Fibroblast of the aortic adventitia (primary cell): ENCODE measurements at places on chromosomes 3 and 15.

DNA sequence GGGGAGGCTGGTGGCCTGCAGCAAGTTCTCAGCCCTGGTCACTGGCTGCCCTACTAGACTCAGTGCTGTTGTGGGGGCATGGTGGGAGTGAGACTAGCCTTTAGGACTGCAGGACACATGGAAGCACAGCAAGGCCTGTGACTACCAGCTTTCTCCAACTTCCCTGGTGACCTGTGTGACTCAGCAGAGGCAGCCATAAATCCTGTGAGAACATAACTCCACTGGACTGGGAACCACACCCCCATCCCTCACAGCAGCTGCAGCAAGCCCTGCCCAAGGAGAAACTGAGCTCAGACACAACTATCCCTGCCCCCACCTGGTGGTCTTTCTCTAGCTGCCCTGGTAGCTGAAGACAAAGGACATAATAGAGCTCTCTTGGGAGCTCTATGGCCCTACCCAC is 111.3 kb downstream of the DCLK3 start:
- DNase-seq, result peak; percentile 25

GRCh38 chr3:134638385-134639030 is 12.3 kb downstream of the KY start:
- DNase-seq, result no peak

DNA sequence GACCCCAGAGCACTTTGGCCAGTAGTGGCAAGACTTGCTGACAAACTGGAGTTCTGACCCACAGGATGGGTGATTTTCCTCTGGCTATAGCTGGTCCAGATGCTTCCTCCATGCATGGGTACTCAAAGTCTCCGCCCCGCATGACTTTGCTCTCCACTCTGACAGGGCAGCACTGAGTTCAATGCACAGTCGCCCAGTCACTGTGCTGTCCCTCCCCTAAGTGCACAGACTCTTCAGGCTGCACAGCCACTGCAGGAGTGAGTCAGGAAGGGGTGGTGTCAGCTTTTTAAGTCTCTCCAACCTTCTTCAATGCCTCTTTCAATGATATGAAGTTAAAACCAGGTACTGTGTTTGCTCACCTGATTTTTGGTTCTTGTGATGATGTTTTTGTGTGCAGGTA is 17.8 kb downstream of the TEX9 start:
- DNase-seq, result no peak

GRCh38 chr15:38559131-38559530 is 5.5 kb downstream of the RASGRP1 start:
- DNase-seq, result no peak

GRCh38 chr3:139325551-139325950 is 18.3 kb upstream of the MRPS22 start:
- DNase-seq, result no peak

DNA sequence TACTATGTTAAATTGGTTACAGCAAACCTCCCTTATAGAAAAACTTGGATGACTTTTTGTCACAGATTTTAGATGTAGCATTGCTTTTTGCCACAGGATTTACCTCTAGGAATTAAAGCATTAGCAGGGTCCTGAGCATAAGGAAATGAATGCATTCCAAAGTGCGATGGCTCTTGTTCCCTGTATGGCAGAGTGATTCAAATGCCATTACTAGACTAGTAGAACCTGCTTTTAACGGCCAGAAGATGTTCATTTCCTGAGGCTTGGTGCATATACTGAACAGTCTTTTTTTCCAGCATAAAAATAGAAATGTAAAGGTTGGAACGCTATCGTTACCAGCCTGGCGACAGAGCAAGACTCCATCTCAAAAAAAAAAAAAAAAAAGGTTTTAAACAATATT is 59.4 kb downstream of the WNT5A start:
- no peak for DNase-seq

- no peak for DNase-seq
Measured at GRCh38 chr3:14913071-14913925, 34.1 kb upstream of the NR2C2 start.

DNA sequence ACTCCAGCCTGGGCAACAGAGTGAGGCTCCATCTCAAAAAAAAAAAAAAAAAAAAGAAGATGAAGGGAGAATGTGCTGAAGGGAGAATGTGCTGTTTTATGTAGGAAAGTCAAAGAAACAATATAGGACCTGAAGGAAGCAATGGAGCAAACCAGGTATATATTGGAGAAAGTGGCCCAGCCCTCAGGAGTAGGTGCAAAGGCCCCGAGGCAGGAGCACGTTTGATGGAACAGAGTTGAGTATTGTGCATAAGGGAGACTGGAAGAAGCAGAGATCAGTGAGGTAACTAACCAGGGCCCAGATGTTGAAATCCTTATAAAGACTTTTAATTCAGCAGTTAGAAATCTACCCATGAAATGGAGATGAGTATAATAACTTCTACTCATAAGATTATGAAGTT is 79.6 kb downstream of the MAP2K5 start:
- no peak for DNase-seq

DNA sequence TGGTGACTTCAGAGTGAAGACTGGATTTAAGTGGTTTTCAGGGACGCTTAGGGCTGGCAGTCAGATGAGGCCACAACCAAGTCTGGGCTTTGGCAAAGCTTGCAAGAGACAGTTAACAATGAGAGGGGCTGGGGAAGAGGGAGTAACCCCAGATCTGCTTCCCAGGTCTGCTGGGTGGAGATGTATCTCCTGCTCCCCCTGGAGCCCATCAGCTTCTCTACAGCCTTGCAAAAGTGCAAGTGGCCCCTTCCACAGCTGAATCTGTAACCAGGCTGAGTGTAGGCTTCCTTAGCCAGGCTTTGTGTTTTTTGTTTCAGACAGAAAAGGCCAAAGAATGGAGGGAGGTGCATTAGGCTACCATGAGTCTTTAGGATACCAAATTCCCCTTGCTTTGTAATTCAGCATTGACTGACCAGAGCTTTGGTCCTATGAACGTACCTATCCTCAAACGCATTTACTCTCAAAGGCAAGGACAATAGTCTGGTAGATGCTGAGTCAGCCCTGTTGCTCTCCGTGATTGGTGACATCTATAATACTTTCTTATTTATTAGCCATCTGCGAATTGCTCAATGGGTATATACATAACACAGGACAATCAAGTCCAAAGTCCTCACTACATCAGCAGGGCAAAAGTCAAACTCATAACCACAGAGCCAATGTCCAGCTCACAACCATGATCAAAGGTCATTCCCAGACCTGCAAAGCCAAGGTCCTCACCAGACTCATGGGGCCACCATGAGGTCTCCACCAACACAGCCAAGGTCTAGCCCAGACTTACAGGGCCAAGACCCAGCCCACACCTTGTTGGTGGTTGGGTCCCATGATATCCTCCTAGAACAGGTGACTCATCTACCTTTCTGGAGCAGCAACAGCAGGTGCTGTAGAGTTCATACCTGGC is 17.1 kb downstream of the CCDC13 start:
- DNase-seq, result peak; percentile 39

DNA sequence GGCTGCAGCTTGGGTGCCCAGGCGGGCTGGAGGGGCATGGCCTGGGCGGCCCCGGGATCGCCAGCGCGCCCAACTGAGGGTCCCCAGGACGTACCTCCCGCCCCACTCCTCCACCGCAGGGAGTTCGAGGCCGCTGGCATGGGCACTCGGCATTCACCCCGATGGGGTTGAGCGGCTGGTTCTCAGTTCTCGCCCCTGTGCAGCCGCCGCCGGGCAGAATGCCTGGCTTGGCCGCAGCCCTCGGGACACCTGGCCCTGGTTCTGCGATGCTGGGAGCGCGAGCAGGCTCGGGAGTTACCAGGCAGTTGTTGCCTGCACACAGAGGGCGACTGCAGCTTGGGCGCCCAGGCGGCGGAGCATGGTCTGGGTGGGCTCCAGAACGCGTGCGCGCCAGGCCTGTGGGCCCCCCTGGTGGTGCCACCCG is 121.4 kb downstream of the LMLN start:
- DNase-seq, result no peak

- DNase-seq, result no peak
Measured at GRCh38 chr3:64304828-64305410, 79.7 kb upstream of the PRICKLE2 start.

- DNase-seq, result no peak
Measured at GRCh38 chr15:72564091-72564490, 90.0 kb downstream of the ARIH1 start.

- no peak for DNase-seq
Measured at GRCh38 chr3:24472358-24472757, 22.3 kb downstream of the THRB start.

DNA sequence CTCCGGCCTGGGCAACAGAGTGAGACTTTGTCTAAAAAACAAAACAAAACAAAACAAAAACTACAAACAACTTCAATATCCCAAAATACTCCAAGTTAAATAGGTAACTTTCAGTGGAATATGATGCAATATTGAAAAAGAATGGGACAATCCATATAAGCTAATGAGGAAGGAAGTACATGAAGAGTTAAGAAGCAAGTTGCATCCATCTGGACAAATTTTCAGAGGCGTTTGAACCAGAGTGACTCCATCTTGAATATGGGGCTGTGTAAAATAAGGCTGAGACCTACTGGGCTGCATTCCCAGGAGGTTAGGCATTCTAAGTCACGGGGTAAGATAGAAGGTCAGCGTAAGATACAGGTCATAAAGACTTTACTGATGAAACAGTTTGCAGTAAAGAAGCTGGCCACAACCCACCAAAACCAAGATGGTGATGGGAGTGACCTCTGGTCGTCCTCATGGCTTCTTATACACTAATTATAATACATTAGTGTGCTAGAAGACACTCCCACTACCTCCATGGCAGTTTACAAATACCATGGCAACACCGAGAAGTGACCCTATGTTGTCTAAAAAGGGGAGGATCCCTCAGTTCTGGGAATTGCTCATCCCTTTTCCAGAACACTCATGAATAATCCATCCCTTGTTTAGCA is 58.1 kb upstream of the LCTL start:
- DNase-seq, result no peak

GRCh38 chr15:33068511-33068990 is 126.0 kb downstream of the FMN1 start:
- no peak for DNase-seq

GRCh38 chr15:67175643-67176071 is 78.8 kb downstream of the AAGAB start:
- DNase-seq, result peak; percentile 74

- peak; percentile 89 for DNase-seq
Measured at GRCh38 chr3:49238274-49239127, 38.5 kb downstream of the C3orf62 start.

GRCh38 chr3:187855131-187855530 is 109.9 kb upstream of the BCL6 start:
- no peak for DNase-seq

GRCh38 chr3:17623464-17623863 is 119.0 kb downstream of the TBC1D5 start:
- no peak for DNase-seq

DNA sequence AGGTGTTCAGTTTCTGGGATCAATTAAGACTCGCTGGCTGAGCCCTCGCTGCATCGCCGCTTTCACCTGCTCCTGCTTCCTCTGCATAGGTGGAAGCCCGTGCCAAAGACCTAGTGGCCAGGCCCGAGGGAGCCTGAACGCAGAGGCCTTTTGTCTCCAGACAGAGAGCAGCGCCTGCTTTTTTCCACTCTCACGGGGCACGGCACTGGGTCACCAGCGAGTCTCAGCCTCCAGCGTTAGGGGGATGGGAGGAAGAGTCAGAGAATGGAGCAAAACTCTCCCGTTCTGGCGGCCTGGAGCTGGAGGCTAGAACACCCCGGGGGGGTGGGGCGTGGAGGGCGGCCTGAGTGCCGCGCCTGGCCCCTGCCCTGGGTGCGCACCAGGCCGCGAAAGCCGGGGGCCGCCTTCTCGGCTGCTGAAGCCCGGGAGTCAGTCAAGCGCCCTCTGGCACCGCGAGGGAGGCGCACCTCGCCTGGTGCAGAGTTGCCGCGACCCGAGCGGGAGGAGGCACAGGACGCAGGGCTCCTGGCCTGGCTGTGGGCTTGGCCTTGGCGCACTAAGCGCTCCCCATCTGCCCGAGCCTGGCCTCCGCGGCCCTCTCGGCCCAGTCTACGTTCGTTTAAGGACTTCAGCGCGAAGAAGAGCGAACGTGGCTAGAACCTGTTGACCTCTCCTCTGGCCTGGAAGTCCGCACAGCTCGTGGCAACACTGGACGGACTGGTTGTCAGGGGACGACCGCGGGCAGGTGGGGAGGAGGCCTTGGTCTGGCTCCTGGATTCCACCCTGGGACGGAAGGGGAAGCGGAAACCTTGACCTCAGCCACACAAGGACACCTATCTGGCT is 21.5 kb downstream of the NR2F2 start:
- DNase-seq, result no peak

GRCh38 chr3:183664913-183665381 is 29.5 kb downstream of the KLHL24 start:
- peak; percentile 97 for DNase-seq
